ENCODE measurements at places on chromosomes 11 and 22.

DNA sequence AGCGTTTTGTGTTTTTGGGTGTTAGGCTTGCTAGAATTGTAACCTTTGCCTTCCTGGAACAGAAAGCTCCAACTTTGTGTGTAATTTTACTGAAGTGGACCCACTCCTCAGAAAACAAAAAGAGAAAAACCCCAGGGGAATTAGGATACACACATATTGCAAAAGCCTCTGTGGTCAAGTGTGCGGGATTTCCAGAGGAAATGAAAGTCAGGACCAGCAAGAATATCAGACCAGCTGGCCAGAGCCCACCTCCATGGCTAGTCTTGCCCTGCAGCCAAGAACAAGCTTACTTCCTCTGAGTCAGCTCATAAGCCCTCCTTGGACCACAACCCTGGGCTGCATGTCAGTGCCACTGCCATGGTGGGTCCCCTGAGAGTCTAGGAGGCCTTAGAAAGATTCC, 37.0 kb upstream of the FTH1 start:
- DNase-seq: no peak

DNA sequence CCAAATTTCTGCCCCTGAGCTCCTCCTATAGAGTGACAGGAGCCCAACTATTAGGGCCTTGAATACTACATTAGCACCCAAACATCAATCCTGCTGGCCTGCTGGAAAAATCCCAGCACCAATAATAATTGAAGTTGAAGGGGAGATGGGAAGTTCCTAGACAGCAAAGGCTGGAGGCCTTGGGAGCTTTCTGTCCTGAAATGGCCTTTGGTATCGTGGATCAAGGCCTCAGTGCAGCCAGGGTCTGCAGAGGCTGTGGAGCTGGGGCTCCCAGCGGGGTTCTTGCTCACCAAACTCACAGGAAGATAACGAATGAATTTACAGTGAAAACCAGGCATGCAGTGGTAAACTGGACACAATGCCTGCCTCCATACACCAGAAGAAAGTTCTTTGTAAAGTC, 9.2 kb upstream of the MICALL1 start:
- no peak for DNase-seq

GRCh38 chr22:37909766-37910165, 3.7 kb downstream of the MICALL1 start:
- no peak for DNase-seq

GRCh38 chr11:72561856-72562255, 112.4 kb downstream of the PDE2A start:
- DNase-seq: peak; percentile 59

- DNase-seq: peak; percentile 93
Measured at GRCh38 chr11:126115127-126115495, 52.4 kb upstream of the CDON start.

- no peak for DNase-seq
Measured at GRCh38 chr22:19875531-19876313, 21.0 kb upstream of the GNB1L start.

GRCh38 chr11:22349491-22349890, 11.3 kb downstream of the SLC17A6 start:
- no peak for DNase-seq

DNA sequence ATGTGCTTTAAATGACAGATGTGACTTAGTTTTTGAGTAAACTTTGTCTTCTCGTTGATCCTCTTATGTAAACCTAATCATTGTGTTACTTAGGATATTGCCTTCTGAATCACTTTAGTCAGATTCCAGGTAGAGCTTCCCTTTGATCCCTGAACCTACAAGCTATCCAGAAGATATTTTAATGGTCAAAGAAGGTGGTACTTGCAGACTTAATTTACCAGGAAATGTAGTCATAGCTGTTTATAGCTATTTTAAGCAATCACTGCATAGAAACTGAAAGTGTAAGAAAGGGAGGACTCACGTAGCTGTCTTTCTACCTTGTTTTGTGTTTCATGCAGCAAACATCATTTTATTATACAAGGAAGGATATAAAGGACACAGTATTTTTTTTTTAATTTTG, 189.5 kb downstream of the DDX10 start:
- DNase-seq: no peak

DNA sequence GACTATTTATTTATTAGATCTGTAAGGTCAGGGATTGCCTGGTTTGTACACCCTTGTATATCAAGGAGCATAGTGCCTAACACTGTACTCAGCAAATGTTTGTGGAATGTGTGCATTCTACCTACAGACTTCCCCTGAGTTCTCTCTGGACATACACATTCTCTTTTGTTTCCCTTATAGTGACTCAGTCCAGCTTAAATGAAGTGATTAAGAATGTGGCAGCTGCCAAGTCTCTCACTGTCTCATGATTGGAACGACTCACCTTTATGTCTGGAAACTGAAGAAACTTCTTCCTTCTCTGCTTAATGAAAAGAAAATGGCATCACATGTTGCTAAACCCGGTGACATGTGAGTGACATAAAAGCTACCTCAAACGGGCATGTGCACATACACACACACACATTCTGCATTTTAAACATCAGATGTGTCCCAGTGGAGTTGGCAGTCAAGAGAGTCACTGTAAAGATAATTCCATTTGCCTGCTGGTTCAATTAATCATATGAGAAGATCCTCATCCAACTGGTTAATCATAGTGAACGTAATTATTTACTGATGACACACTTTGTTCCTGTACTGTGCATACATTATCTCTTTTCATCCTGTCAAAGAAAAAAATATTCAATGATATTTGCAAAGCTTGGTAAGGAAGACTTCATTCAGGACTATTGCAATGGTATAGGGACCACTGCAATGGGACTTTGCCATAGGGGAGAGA, 42.8 kb downstream of the GLYAT start:
- DNase-seq: no peak

- no peak for DNase-seq
Measured at GRCh38 chr22:39414886-39415285, 15.3 kb downstream of the TAB1 start.

DNA sequence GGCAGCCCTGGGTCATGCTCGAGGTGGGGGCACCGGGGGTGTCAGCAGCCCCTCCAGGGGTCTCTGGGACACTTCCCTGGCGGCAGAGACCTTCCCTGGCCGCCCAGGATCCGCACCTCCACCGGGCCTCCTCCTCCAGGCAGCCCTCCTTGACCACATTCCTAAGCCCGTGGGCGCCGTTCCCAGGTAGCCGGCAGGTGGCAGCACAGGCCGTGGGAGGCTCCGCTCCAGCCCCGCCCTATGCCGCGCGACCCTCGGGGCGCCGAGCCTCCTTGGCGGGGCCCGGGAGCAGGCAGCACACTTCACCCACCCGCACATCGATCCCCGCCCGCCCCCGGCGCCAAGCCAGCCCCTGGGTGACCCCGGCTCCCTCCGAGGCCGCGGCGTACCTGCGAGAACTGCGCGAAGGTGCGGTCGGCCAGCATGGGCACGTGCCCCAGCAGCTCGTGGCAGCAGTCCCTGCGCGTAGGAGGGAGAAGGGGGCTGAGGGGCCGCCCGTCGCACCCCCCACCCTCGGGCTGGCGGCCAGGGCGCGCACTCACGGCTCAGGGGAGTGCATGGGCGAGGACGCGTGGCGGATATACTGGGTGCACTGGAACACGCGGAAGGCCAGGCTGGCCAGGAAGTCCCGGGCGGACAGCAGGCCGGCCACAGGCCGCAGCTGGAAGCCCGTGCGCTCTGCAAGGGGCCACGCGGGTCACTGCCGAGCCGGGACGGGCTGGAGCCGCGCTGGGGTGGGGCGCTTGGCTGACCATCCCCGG, 5.3 kb upstream of the INS start:
- peak; percentile 60 for DNase-seq

GRCh38 chr11:67666676-67667489, 7.5 kb downstream of the ALDH3B2 start:
- DNase-seq: no peak

- no peak for DNase-seq
Measured at GRCh38 chr11:115428306-115428705, 75.9 kb downstream of the CADM1 start.

DNA sequence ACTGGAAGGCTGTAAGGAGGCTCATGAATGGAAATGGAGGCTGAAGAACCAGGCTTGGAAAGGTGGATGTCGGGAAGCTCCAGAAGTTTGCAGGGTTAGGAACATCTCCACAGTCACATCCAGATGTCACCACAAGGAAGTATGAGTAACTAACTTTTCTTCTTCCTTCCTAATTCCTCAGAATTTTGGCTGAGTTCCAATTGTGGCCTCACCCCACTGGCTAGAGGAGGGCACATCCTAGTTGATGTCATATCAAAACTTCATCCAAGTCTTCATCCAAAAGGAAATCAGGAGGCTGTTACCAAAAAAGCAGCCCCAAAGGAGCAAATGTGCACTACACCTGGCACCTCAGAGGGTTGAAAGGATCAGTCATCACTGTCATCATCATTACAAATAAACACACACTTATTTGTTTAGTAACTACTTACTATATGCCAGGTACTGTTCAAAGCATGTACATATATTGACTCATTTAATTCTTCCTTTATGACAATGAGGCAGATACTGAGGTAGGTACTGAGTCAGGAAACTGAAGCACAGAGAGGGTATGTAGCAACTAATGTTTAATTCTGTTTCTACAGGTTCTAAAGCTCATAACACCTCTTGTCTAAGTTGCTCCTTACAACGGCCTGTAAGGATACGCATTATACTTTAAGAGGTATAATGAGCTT, 7.3 kb upstream of the PTPN5 start:
- DNase-seq: no peak

GRCh38 chr11:134973801-134974200, 561.8 kb upstream of the B3GAT1 start:
- no peak for DNase-seq

GRCh38 chr11:74646954-74647353, 54.6 kb downstream of the POLD3 start:
- DNase-seq: no peak

GRCh38 chr11:128692753-128693415, 988 bp upstream of the FLI1 start:
- DNase-seq: no peak

- DNase-seq: no peak
Measured at GRCh38 chr11:129249923-129250322, 57.8 kb upstream of the ARHGAP32 start.

- DNase-seq: no peak
Measured at GRCh38 chr11:120792306-120792705, 231.6 kb upstream of the TBCEL start.

- DNase-seq: no peak
Measured at GRCh38 chr11:130771708-130772107, 144.6 kb downstream of the SNX19 start.

DNA sequence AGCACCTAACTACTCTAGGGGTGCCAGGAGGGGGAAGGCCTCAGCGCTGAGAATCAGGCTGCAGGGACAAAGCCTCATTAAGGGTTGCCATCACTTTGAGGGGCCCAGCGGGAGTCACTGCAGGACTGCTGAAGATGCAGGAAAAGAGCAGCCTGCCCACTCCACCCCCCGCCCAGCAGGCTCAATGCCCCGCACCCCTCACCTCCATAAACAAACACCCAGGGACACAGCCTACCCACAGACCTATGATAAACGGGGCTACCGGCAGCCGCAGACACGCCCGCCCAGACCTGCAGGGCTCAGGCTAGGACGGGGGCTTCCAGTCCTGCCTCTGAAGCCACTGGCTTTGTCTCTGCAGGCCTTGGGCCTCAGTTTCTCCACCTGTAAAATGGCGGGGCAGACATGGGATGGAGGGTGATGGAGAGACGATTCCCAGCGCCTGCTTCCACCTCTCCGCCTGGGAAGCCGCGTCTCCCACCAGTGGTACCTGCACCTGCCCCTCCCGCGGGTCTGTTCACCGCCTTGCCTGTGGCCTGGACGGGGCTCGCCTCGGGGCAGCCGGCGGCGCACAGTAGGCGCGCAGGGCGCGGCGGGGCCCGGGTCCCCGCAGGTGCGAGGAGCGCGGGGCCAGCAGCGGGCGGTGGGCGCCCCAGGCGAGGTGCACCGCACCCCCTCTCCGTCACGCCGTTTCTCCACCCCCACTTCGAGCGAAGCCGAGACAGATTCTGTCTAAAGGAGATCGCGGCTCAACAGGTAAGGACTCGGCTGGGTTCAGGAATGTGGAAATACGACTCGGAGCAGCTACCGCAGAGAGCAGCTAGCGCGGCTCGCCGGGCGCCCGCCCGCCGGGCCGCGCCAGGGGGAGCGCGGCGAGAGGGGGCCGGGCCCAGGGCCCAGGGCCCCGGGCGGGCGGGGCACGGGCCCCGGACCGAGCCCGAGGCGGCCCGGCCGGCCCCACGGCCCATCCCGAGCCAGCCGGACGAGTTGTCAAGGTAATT, 1.5 kb downstream of the WNT7B start:
- peak; percentile 46 for DNase-seq

DNA sequence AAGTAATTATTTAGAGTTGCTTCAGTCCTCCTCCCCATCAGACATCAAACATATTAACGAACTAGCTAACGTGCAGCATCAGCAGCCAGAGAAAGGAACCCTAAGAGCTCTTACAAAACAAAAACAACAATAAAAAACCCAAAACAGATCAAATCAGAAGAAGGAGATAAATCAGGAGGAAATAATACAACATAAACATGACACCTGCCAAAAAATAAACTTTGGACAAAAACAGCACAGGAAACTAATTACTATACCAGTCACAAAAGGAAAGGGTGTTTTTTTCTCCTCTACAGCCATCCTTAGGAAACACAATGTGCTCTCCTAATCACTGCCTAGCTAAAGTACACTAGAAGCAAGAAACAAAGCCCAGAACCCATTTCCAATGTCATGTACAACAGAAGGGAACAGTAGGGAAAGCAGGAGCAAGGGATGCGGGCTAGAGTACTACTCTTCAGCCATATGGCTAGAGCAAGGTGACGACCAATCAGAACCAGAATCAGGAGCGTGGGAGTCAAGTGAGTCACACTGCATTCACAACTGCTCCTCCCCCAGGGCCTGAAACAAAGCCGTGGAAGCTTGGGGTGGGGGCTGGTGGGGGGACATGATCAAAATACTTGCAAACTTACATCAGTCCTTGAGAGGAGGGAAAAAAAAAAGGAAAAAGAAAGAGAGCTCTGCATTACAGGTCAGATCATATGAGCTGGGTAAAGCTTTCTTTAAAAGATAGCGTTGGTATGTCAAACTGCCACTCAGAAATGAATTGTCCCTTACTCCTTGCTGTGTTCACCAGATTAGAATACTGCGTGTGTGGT, 60.4 kb downstream of the LARGE2 start:
- DNase-seq: peak; percentile 10

DNA sequence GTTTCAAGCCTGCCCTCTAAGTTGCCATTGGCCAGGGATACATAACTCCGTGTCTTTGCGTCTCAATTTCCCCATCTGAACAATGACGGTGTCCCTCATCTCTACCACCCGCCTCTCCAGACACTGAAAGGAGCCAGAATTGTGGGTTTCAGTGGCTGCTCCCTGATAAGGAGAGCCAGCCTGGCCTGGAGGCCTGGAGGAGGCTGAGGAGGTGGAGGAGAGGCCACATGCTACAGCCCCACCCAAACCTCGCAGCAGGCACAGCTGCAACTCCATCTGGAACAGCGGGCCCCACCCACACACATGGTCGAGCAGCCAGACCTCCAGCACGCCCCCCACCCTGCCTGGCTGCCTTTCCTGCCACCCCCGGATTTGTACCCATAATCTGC, 34.4 kb upstream of the CD82 start:
- no peak for DNase-seq

GRCh38 chr11:10581481-10582019, 13.1 kb upstream of the LYVE1 start:
- DNase-seq: no peak

- no peak for DNase-seq
Measured at GRCh38 chr11:61518032-61518795, 9.7 kb downstream of the LRRC10B start.

GRCh38 chr11:65077451-65077850, 6.4 kb downstream of the CDCA5 start:
- DNase-seq: no peak

- no peak for DNase-seq
Measured at GRCh38 chr11:2827256-2827655, 58.3 kb downstream of the CDKN1C start.

GRCh38 chr11:105361651-105362050, 222.1 kb upstream of the CARD18 start:
- no peak for DNase-seq

Measured in HT-29 (cell line).